NCI-H524 (cell line): ENCODE measurements at places on chromosomes 11 and 22.

DNA sequence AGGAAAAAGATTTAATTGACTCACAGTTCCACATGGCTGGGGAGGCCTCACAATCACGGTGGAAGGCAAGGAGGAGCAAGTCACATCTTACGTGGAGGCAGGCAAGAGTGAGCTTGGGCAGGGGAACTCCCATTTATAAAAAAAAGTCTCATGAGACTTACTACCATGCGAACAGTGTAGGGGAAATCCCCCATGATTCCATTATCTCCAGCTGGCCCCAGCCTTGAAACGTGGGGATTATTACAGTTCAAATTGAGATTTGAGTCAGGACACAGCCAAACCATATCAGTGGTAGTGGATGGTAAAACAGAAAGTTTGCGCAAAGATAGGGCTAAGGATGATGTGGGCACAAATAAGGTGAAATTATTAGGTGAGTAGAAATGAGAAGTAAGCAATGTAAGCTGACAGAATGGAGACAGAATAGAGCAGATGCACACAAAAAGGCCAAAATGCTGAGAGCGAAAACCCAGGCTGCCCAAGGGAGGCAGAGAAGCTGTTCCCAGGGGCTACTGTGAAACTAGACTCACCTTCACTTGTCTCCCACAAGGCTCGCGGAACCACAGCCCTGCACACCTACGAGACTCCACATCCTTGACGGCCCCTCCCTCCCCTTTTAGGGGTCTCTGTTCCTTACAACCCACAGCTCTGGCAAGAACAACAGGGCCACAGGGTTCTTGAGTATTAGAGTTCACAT, 377.6 kb downstream of the CADM1 start:
- DNase-seq: no peak

GRCh38 chr11:30016588-30017363, at the start of gene KCNA4:
Gene KCNA4 (minus strand): TSS chr11:30017030. CDS start chr11:30012678, 4,352 bp downstream.
- DNase-seq: peak; percentile 63

- DNase-seq: no peak
These were observed 239.2 kb downstream of the METTL15 start for GRCh38 chr11:28347371-28347770.

DNA sequence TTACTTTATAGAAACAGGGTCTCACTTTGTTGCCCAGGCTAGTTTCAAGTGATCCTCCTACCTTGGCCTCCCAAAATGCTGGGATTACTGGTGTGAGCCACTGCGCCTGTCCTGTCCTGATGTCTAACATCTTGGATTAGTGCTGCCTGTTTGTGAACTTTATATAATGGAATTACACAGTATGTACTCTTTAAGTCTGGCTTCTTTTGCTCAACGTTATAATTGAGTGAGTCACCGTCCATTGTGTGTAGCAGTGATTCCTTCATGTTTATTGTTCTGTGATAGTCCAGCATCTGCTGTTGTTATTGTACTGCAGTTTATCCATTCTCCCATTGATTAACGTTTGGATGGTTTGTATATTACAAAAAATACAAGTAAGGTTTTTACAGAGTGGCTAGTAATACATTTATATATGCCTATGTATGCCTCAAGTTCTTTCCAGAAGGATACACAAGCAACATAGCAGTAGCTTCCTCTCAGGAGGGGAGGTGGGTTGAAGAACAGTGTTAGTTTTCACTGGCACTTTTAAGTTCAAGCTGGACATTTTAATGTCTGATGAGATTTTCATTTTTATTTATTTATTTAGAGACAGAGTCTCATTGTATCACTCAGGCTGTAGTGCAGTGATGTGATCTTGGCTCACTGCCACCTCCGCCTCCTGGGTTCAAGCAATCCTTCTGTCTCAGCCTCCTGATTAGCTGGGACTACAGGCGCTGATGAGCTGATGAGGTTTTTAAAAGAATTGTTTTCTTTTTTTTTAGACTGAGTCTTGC, 25.2 kb upstream of the MICALL1 start:
- no peak for DNase-seq

- no peak for DNase-seq
These were observed 14.3 kb upstream of the ACCSL start for GRCh38 chr11:44033411-44033850.

- DNase-seq: no peak
These were observed 22.4 kb upstream of the BID start for GRCh38 chr22:17796695-17797094.

DNA sequence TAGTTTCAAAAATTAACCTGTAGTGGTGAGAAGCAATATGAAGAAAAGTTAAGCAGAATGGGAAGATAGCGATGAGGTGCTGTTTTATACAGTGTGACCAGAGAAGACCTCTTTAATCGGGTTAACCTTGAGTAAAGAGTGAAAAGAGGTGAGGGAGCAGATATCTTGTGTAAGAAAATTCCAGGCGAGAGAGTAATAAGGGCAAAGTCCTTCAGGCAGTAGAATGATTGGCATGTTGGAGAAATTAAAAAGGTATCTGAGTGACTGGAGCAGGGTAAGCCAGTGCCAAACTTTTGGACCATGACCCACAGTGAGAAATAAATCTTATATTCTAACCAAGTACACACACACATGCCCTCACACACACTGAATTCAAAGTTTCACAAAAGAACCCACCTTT, 374.7 kb upstream of the LARGE1 start:
- no peak for DNase-seq

- DNase-seq: no peak
These were observed 8.4 kb downstream of the APOBEC3A start for GRCh38 chr22:38965614-38966379.

DNA sequence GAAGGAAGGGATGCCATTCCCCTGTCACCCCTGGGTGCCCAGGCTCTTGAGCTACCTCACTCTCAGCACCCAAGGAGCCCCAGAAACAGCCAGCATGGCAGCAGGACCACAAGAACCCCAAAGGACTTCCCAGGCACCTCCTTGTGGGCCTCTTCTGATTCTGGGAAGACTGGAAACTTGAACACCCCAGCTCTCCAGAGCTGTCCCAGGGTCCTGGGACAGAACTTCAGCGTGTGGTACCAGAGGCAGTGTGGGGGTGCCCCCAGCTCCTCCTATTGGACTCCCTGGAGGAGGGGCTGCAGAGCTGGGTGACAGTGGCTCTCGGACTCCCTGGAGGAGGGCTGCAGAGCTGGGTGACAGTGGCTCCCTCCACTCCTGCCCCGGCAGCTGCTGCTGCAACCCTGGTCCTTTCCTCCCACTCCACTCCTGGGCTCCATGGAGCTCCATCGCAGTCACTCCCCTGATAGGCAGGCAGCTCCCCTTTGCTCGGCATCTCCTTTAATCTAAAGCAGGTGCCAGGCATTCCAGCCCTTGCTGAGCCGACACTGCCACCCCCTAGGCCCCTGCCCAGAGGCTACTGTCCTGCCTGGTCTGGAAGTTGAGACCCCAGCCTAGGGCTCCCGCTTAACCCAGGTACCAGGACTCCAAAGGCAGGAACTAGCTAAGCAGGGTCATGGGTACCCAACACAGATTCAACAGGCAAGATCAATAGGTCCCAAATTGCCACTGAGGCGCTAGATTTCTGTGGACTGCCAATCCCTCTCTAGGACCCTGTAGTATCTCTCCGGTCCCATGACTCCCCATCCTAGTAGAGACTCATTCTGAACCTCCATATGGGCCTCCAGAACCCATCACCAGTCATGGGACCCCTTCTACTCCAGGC, 2.7 kb downstream of the BCL9L start:
- DNase-seq: no peak

DNA sequence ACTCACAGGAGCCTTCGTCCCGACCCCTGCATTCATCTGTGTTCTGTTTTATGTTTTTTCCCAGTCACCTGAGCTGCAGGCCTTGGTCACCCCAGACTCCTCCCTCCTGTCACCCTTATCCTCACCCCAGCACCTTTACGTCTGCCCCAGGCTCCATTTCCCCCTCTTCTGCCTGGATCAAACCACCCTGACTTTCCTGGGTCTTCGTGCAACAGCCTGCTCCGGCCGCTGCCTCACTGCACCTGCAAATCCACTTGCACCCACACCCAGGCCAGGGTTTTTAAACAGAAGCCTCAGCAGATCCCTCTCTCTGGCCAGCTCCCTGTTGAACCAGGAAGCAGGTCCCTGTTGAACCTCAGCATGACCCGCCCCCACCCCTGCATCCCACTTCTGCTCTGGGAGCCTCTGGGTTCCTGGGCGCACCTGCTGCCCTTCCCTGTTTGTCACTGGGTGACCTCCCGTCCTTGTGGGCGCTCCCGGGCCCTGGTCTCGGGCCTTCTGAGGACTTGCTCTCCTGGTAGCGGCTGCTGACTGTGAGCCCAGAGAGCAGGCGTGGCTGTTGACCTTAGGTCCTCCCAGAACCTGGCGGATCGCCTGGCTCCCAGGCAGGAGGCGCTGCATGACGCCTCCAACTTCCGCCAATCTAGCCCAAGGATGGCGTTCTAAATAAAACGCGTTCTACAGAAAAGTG, 12.8 kb downstream of the MAPK8IP2 start:
- no peak for DNase-seq

GRCh38 chr11:134252346-134253187, 585 bp downstream of the THYN1 start:
- DNase-seq: no peak
